ENCODE measurements at places on chromosomes 1 and 21. TPM values are rescaled to one million over a fixed set of nuclear protein-coding genes. Genes with fewer than 3 reads are reported as not detected.

DNA sequence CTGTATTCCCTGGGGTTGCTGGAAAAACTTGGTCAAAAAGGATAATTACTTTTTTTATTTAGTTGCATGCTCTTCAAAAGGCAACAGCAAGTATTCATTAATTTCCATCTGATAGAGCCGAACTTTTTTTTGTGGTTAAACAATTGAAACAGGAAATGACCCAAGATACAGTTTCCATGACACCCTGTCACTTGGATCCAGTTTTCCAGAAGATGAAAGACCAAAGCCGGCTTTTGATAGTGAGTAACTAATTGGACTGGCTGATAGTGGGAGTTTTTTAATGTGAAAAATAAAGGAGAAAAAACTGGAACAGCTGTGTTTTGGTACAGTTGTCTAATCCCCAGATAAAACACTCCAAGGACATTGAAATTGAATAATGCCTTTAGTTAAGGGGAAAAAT, 33.0 kb downstream of the CACHD1 start:
- DNase-seq = peak; percentile 64

DNA sequence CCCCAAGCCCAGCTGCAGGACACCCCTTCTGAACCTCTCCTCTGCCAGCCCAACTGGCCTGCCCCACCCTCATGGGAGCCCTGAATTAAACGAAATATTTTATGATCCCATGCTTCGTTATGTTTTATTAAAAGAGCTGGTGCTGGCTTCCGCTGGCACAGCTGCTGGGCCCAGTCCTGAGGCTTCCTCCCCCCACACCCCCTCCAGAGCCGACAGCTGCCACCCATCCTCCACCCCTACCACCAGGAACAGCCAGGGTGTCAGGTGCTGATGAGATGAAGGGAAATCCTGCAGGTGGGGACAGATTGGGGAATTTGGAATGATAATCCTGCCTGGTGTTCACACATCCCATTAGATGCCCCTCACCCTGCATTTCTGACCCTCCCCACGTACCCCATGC, 19.0 kb downstream of the IGSF21 start:
- no peak for DNase-seq

GRCh38 chr1:170685166-170685565, 21.2 kb downstream of the PRRX1 start:
- DNase-seq = no peak

Gene FCRL4
- not detected for polyA plus RNA-seq

Gene HLCS
- polyA plus RNA-seq = 20.3 TPM

DNA sequence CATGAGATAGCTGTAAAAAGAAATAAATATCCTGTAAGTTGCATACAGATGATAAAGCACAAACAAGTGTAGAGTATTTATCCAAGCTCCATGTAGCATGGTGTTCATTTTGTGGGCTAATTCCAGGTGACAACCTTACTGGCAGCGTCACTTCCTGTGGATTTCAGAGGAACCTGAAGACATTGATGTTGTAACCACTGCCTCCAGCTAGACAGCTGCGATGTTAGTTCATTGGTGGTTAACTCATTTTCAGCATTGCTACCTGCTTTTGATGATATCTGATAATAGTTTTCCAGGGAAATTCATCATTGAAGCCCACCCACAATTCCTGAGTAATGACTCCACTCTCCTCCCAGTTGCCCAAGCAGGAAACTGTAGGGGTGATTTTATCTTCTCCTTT, 3.0 kb downstream of the HSD3B1 start:
- no peak for DNase-seq

- no peak for DNase-seq
Measured at GRCh38 chr21:16755061-16755460, 757.8 kb upstream of the CXADR start.

Gene FCN3
- 17.5 TPM for polyA plus RNA-seq

DNA sequence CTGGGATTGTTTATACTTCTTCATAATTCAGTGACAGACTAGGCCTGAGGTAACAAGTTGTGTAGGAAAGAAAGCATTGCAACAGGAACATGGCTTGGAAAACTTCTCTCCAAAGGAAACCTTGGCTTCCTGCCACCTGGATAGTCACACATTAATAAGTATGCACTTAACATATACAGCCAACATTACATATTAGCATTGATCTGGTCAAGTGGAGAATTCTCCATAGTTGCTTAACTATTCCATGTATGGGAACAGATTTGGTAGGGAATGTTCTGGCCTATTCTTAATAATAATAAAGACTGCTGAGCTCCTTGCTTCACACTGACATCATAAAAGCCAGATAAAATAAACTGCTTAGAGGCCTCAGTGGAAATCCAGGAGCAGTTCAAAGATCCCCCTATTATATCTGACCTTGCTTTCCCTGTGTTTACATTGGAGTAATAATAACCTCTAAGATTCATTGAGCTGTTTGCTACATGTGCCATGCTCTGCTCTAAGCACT, 27.2 kb upstream of the NFIA start:
- no peak for DNase-seq

Gene BMP8B
- polyA plus RNA-seq = 2.1 TPM

Gene BPNT1
- 43.7 TPM for polyA plus RNA-seq

Gene FCER1A
- polyA plus RNA-seq = 0.76 TPM

Gene KLHDC7A
- polyA plus RNA-seq = 0.93 TPM

GRCh38 chr1:53011175-53011574, 50.8 kb upstream of the PODN start:
- DNase-seq = no peak

Gene SAMD11
- 66.4 TPM for polyA plus RNA-seq

DNA sequence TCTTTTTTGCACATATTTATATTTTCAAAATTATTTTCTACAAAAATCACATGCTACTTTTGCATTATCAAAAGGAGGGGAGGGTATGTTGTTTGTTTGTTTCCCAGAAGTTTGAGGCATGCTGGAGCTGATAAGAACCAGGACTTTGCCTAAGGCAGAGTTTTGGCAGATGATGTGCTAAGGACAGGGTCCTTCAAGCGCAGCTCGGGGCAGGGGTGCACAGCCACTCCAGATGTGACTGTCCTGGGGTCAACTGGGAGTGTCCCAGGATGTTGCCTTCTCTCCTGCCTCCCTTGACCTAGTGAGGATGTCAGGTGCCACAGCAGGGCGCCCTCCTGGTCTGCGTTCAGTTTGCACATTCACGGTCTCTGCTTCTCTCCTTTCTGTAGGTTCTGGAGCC, 42.6 kb upstream of the SRRM1 start:
- DNase-seq = no peak

GRCh38 chr1:22119626-22120468, 23.1 kb downstream of the WNT4 start:
- DNase-seq = no peak

DNA sequence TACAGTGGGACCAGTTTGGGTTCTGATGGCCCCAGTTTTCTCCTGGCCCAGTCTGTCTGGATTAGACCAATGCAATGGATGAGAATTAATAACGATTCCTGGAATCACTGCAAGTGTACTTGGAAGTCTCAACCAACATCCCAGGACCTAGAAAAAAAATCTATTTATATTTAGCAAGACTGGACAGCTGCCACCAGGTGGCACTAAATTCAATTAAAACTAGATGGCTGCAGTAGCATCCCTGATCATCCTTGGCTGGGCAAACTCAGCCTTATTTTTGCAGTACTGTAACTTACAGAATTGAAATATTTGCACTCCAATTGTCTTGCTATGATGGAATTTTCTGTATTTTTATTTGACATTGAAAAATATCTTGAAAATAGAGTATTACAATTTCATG, 165.7 kb downstream of the NCAM2 start:
- DNase-seq = peak; percentile 28

Gene PRAMEF17
- polyA plus RNA-seq = not detected

GRCh38 chr21:46361935-46362334, 38.0 kb downstream of the PCNT start:
- DNase-seq = no peak

DNA sequence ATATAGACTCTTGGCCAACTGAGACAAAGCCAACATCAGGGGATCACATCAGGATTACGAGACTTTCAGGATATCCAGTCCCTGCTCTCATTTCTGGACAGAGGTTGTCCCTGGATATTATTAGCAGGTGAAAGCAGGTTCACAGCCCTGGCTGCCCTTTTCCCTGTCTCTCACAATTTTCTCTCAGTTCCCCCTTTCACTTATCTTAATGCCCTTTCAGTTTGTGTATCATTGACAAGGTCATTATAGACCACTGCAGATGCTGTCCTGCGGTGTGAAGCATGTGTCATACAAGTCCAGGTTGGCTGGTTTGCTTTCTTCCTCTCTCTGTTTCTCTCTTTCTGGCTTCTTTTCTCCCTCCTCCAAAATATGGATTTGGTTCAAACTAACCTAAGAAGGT, 2.1 kb upstream of the KLHDC9 start:
- DNase-seq = no peak

Gene LIN28A
- 0.06 TPM for polyA plus RNA-seq

DNA sequence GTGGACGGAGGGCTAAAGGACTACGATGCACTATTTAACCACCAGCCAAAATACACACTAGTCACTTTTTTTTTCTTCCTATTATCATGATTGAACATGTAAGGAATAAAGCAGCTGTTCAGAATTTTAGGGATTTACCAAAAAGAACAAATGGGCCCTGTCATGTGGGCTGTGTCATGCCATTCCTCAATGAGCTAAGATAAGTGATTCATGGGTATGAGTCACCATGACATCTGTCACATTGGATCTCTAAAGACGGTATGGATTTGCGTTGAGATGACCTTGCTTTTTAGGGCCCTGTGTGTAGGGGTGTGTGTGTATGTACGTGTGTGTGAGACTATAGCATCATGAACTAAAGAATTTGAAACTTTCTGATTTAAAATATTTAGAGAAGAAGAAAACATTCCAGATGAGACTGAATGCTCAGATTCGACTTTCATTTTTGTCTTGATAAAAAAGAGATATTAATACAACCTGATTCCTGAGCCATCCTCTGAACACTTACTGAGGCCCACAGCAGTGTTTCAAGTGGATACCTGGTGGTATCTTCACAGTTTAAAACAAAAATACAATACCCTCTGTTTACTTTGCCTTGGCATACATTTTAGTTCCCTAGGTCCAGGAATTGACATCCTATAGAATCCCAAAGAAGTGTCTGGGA, 246.1 kb upstream of the DUSP10 start:
- DNase-seq = no peak

Gene NCAM2
- 1.8 TPM for polyA plus RNA-seq

- DNase-seq = no peak
Measured at GRCh38 chr1:160774886-160775719, 20.9 kb upstream of the LY9 start.

GRCh38 chr1:36178471-36179219, 22.7 kb downstream of the MAP7D1 start:
- no peak for DNase-seq

DNA sequence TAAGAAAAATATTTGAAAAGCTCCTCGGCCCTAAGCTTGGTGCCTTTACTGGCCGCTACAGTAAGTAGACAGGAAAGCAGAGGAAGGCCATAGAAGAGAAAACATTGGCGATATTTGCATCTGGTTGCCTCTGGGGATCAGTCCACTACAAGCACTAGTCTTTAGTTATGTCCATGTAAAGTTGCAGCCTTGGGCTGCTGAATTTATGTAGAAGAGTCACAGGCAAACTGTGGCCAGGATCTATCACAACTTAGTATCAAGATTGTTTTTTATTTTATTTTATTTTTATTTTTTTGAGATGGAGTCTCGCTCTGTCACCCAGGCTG, 228.7 kb upstream of the CAMK1G start:
- DNase-seq = no peak

GRCh38 chr1:25524568-25525360, 18.6 kb upstream of the LDLRAP1 start:
- no peak for DNase-seq

- no peak for DNase-seq
Measured at GRCh38 chr1:167881786-167882185, 32.1 kb downstream of the ADCY10 start.

- DNase-seq = no peak
Measured at GRCh38 chr1:33902486-33903209, 38.8 kb downstream of the HMGB4 start.

Gene OR2L8
- not detected for polyA plus RNA-seq

Gene ITLN1
- 1.6 TPM for polyA plus RNA-seq

- DNase-seq = no peak
Measured at GRCh38 chr1:45353685-45354084, 13.4 kb upstream of the MUTYH start.

Gene TTC39A
- polyA plus RNA-seq = 10.2 TPM

- no peak for DNase-seq
Measured at GRCh38 chr1:150479927-150480352, 7.3 kb upstream of the TARS2 start.

DNA sequence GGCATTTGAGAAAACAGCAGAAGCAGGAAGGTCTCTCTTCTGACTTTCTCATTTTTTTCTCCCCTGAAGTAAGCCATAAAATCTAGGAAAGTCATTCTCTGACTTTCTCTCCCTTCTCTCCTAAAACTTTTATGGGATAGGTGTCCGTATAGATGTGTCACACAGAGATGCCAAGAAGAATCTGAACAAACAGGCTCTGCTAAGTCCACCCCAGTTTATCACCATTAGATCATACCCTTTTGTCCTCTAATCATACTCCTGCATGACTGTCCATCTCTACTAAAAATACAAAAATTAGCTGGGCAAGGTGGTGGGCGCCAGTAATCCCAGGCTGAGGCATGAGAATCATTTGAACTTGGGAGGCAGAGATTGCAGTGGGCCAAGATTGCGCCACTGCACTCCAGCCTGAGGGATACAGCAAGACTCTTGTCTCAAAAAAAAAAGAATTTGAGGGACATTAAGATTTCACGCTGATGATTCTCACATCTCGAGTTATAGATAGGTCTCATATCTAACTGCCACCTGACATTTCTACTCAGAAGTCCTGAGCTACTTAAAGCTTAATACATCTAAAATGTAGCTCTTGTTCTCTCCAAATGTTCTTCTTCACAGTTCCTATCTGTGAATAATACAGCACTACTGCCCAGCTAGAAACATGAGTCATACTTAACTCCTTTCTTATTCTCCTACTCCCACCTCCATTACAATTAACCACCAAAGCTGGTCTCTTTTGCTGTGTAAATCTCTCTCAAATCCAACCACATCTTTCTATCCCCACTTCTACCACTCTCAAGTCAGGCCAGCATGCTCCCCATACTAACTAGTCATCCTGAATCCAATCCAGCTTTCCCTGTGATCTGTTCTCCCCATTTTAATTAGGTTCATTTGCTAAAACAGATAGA, 47.7 kb downstream of the ZNF644 start:
- DNase-seq = no peak

GRCh38 chr1:70063861-70064260, 141.5 kb downstream of the LRRC40 start:
- DNase-seq = no peak

- no peak for DNase-seq
Measured at GRCh38 chr1:173005196-173005864, 45.4 kb downstream of the TNFSF18 start.

Measured in right lung (tissue), 10 donors.